ENCODE measurements at places on chromosomes 3 and 15. TPM values are rescaled to one million over a fixed set of nuclear protein-coding genes. Genes with fewer than 3 reads are reported as not detected.

DNA sequence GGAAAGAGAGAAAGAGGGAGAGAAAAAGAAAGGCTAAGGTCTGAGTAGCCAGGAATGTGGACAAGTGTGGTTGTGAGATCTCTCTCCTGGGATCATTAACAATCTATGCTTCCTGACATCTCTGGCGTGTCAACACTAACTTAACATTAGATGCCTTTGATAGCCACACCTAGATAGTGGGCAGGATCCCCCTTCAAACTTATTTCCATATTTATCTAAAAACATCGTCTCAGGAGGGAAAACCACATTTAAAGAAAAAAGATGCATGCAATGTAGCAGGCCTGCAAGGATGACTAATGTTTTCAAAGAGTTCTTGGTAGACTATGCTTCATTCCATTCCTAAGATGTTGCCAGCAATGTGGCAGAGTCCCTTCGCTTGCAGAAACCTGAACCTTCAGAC, 80.9 kb downstream of the MLH1 start:
- DNase-seq: no peak

GRCh38 chr15:31080591-31081014, 20.9 kb downstream of the TRPM1 start:
- no peak for DNase-seq

DNA sequence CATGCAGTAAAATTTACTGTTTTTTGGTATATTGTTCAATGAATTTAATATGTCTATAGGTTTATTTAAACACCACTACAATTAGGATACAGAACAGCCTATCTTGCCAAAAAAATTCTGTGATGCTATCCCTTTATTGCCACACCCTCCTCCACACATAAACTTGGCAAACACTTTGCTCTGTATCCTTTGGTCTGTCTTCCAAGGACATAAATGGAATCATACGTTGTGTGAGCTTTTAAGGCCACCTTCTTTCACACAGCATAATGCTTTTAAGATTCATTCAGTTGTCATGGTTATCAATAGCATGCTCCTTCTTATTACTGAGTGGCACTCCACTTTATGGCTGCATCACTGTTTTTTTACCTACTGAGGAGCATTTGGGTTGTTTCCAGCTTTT, 71.5 kb downstream of the CERS3 start:
- no peak for DNase-seq

DNA sequence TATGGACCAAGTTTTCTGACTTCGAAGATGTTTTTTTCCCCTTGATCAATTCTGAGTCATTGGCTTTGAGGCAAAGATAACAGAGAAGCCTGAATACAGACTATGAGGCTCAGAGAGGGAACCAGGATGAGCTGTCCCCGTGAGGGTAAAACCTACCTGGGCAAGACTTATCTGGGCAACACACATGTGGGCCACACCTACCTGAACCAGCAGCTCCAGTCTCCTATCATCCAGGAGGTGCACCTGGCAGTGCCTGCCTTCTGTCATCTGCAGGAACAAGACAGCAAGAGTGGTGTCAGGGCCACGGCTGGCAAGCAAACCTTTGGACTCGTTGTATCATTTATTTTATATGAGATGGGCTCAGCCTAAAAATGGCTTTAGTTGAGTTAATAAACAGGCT, 72.6 kb downstream of the FRMD4B start:
- no peak for DNase-seq

- DNase-seq: no peak
These were observed 860.0 kb downstream of the FHIT start for GRCh38 chr3:60391292-60391691.

The CASR gene
- total RNA-seq: not detected

The DNAH12 gene
- total RNA-seq: 0.11 TPM

The NXPE3 gene
- 4.7 TPM for total RNA-seq

The SEC62 gene
- total RNA-seq: 53.5 TPM
